Stimulated activated CD4-positive, alpha-beta T cell treated with anti-CD3 and anti-CD28 coated beads, Interleukin-1b, Interleukin-23, amount 100 ng/mL, for 48 hours (primary cell): ENCODE measurements at places on chromosomes 5 and 9.

GRCh38 chr5:16417398-16418074, 48.1 kb downstream of the ZNF622 start:
- DNase-seq, result no peak

- DNase-seq, result no peak
Measured at GRCh38 chr9:135582966-135583687, 21.6 kb downstream of the PAEP start.

- no peak for DNase-seq
Measured at GRCh38 chr9:137823986-137824771, 53.4 kb upstream of the CACNA1B start.

DNA sequence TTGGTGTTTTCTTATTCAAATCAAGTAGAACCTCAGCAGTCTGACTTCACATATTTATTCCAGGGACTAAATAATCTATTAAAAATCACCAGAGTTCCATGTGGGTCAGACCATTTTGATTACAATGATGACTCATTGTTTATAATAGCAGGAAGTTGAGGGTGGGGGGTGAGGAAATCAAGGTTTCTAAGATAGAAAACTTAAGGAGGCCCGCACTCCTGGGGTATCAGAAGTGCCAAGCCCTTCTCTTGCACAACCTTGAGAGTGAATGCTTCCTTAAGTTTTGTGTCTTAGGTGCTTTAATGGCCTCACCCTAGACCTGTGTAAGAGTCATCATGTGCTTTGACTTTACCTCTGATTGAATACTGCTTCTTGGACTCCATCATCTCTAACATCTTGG, 31.9 kb upstream of the NPR3 start:
- no peak for DNase-seq

GRCh38 chr9:101119206-101119819, 90.8 kb downstream of the PLPPR1 start:
- DNase-seq, result peak; percentile 4

- no peak for DNase-seq
Measured at GRCh38 chr9:37522971-37523370, 37.2 kb downstream of the POLR1E start.

DNA sequence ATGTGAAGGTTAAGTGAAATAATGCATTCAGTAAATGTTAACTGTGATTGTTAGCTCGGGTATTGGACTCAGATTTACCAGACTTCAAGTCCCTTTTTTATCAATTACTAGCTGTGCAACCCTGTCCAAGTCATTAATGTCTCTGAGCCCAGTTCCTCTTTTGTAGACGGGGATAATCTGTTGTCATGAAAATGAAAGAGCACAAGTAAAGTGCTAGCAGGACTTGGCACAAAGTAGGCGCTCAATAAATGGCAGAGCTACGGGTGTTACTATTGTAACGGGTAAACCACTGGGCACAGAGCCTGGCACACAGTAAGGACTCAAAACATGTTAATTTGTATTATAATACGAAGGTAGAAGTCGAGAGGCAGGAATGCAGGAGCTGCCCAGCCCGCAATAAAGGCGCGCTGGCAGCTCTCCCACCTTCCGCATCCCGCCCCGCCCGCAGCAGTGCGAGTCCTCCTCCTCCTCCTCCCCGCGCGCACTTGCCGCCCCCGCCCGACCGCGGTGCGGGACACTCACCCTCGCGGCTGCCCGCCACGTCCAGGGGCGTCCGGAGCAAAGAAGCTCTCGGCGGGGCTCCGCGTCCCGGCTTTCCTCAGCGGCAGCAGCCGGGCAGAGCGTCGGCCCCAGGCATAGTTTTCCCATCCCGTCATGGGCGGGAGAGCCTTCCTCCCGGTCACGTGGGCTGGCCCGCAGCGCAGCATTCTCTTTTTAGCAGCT, at the start of gene C1QTNF2:
C1QTNF2 (minus strand) TSS at position 637 of the 723 bp plus-strand sequence. CDS start 15,615 bp downstream, outside the sequence.
- peak; percentile 4 for DNase-seq

DNA sequence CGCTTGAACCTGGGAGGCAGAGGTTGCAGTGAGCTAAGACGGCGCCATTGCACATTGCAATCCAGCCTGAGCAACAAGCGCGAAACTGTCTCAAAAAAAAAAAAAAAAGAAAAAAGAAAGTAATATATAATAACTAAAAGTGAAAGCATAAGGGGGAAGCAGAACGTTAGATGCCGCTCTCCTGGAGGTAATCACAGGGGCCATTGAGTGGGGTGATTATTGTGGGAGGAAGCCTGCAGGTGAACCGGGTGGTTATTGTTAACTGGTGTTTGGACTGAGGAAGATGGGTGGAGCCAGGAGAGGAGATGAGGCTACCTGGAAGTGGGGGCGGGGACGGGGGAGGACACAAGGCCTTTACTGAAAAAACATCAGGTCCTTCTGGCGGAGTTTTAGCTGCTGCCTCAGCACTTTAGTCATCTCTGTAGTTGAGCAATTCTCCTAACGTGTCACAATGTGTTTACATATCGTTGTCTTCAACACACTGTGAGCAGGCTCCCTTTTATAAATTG, 5.3 kb upstream of the TJP2 start:
- DNase-seq, result peak; percentile 76

DNA sequence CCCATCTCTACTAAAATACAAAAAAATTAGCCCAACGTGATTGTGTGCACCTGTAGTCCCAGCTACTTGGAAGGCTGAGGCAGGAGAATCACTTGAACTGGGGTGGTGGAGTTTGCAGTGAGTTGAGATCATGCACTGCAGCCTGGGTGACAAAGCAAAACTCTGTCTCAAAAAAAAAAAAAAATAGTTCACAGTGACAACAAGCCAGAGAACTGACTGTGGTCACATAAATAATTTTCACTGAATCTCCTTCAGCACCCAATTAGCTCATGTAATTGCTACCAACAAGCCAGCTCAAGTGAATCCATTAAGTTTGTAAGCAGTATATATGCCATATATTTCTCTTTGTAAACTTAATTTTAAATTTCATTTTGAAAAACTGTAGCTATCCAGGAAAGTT, 14.5 kb upstream of the AFAP1L1 start:
- DNase-seq, result no peak
